ENCODE measurements at places on chromosomes 13 and 19. TPM values are rescaled to one million over a fixed set of nuclear protein-coding genes. Genes with fewer than 3 reads are reported as not detected.

DNA sequence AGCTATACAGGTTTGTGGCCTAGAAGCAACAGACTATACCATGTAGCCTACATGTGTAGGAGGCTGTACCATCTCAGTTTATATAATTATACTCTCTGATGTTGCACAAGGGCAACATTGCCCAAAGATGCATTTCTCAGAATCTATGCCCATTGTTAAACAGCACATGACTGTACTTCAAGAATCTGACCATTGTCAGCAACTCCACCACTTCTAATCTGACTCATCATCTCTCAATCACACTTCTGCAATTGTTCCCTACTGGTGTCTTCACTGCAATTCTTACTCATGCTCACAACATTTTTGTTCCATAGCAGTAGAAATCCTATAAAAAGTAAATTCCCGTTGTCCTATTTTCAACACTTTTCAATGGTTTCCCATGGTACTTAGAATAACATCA is 63.9 kb upstream of the ATXN8OS start:
- DNase-seq = no peak
- H3K4me3 ChIP-seq = no peak overlapping the region
- H3K36me3 ChIP-seq = no peaks in the 10 kb centered on the region
- no peaks in the 10 kb centered on the region for H3K4me1 ChIP-seq
- no peaks in the 10 kb centered on the region for H3K27me3 ChIP-seq

DNA sequence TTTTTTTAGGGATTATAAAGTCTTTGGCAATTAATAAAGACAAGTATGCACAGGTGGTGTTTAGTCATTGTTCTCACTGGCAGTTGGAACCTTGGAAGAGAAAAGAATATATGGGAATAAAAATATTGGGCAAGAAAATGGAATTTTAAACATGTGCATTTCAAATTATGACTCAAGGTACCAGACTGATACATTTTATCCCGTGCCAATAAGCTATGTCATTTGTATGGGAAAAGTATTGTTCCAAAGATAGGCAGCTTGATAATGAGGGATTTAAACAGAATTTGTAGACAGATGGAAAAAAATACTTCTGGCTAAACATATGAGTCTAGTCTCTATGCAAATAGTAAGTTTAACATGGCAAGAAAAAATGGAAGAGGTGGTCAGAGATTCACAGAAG is 169.5 kb upstream of the UFM1 start:
- no peak overlapping the region for H3K27ac ChIP-seq
- H3K27me3 ChIP-seq = no peaks in the 10 kb centered on the region
- no peak overlapping the region for H3K4me3 ChIP-seq
- no peak for DNase-seq

The DNAAF3 gene
- total RNA-seq = 2.7 TPM

DNA sequence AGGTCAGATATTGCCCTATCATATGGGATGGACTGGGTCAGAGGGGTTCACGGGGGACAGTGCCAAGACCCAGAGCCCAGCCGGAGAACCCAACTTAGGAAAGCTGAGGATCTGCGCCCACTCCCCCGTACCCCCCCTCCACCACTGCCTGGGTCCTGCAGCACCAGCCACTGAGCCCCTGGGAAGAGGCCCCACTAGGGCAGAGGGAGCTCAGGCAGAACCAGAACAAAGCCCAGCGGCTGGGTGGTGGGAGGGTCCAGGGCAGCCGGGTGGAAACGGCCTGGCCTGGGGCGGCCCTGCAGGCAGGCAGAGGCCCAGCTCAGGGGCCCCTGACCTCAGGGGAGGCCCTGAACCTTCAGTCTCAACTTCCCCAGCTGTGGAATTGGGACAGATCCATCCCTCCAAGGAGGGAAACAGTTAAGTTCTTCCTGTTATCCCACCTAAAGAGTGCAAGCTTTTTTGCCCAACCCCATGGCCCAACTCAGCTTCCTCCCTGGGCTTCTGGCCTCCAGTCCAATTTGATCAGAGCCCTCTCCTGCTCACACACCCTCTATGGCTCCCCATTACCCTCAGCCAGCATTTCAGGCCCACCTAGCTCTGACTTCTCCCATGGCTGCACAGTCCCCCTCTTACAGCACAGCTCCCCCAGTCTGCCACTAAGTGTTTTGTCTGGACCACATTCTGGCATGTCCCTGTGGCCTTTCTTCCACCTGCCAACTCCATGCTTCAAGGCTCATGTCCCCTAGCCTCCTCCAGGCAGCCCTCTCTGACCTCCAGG is 3.1 kb downstream of the NR2F6 start:
- peak overlapping the region; percentile 84 for H3K27ac ChIP-seq
- no peak for DNase-seq
- no peaks in the 10 kb centered on the region for H3K27me3 ChIP-seq

The ZNF791 gene
- total RNA-seq = 36.1 TPM

- H3K4me1 ChIP-seq = no peaks in the 10 kb centered on the region
- no peaks in the 10 kb centered on the region for H3K36me3 ChIP-seq
Measured at GRCh38 chr19:10701955-10702525, 801 bp downstream of the QTRT1 start.

The PRTN3 gene
- total RNA-seq = not detected

DNA sequence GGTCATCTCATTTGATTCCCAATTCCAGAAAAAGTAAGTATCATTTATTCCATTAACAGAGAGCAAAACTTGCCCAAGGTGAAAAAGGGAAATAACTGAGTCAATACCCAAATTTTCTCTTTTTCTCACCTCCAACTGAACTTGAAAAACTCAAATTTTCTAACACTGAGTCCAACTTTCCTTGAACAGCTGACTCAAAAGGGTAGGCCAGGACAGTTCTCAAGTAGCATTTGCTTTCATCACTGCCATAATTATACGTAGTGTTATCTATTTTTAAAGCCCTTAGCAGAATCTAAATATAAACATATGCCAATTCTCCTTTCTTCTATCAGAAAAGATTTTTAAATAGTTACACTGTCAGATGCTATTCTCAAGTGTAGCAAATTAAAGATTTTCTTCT is 3.5 kb downstream of the N4BP2L2 start:
- peaks cover 75% of the 10 kb centered on the region for H3K4me1 ChIP-seq
- DNase-seq = no peak
- peaks cover 17% of the 10 kb centered on the region for H3K36me3 ChIP-seq
- no peak overlapping the region for H3K4me3 ChIP-seq
- no peak overlapping the region for H3K27ac ChIP-seq

GRCh38 chr19:14612657-14613056 is 29.8 kb downstream of the CLEC17A start:
- no peaks in the 10 kb centered on the region for H3K27me3 ChIP-seq
- no peaks in the 10 kb centered on the region for H3K4me1 ChIP-seq
- H3K36me3 ChIP-seq = no peaks in the 10 kb centered on the region
- no peak overlapping the region for H3K27ac ChIP-seq
- no peak overlapping the region for H3K4me3 ChIP-seq

The ZNF730 gene
- total RNA-seq = 6.3 TPM

DNA sequence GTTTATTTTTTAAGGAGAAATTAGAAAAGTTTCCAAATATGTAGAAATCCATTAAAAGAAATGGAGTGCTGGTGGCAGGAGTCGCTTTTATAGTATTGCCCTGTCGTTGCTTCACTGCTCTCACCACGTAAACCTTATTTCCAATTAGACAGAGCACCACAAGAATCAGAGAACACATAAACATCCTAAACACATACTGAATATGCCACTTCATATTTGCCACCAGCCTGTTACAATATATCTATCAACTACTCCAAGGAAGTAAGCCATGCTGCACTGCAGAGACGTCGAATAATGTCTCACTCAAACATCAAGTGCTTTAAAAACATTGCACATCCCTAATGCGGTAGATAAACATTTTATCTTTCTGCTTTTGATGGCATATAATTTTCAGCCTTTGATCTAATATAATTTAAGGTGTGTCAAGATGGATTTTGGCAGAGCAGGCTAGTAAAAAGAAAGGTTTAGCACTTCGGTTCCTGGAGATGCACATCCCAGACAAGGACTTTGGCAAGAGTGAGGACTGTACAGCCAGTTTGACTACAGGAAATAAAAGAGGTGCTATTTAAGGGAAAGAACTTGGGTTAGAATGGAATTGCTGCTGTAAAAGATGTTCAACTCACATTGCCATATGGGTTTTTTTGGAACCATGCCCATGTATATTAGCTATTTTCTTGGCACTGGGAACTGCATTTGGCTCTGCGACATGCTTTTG is 932.3 kb downstream of the EFNB2 start:
- no peak overlapping the region for H3K27ac ChIP-seq
- no peaks in the 10 kb centered on the region for H3K36me3 ChIP-seq
- DNase-seq = no peak
- no peaks in the 10 kb centered on the region for H3K27me3 ChIP-seq
- no peak overlapping the region for H3K4me3 ChIP-seq
- H3K4me1 ChIP-seq = no peaks in the 10 kb centered on the region

The RNF113B gene
- not detected for total RNA-seq

DNA sequence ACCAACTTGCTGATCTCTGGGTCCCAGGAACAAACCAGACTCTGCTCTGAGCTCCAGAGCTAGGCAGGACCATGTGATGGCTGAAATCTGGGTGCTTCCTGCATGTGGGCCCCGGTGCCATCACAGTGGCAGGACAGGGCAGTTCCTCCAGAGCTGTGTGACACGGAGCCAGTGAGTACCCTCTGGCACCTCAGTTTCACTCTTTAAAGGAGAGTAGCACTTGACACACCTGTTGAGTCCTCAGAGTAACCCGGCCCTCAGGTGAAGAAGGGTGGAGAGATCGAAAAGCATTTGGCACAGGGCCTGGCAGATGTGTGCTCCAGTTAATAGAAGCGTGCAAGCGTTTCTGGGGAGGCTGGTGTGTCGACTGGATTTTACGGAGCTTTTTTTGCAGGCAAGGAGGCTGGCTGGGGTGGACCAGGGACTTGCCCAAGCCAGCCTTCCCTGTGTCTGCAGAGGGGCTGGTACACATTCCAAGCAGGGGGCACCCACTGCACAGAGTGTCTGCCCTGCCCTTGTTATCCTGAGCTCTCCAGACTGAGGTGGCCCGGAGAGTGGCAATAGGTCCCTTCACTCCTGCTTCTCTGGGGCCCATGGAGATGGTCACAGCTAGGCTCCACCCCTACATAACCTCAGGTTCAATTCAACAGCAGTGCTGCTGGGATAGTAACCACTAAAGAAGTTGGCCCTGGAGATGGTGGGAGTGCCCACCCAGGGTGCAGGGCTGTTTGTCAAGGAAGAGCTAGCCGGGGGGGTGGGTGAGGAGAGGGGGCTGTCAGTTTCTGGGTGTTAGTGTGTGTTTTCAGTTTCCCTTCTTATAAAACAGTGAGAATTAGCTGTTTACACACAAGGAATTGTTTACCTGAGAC is 8.3 kb downstream of the RPS19 start:
- H3K27me3 ChIP-seq = no peaks in the 10 kb centered on the region
- no peak overlapping the region for H3K27ac ChIP-seq
- H3K4me1 ChIP-seq = no peaks in the 10 kb centered on the region
- DNase-seq = no peak

The TEX101 gene
- total RNA-seq = not detected

The ZNF813 gene
- total RNA-seq = 4.9 TPM

GRCh38 chr13:29359181-29359580 is 236.3 kb downstream of the SLC7A1 start:
- no peaks in the 10 kb centered on the region for H3K36me3 ChIP-seq
- H3K4me3 ChIP-seq = no peak overlapping the region
- H3K27ac ChIP-seq = no peak overlapping the region
- no peaks in the 10 kb centered on the region for H3K4me1 ChIP-seq
- H3K27me3 ChIP-seq = no peaks in the 10 kb centered on the region
- DNase-seq = no peak

The C19orf73 gene
- not detected for total RNA-seq

The CTXN1 gene
- total RNA-seq = 1.9 TPM

All from tibial nerve (tissue), 4 donors.